ENCODE measurements at places on chromosomes 3 and 15.

GRCh38 chr15:70375006-70375431 is 277.3 kb upstream of the TLE3 start:
- no peak for DNase-seq

DNA sequence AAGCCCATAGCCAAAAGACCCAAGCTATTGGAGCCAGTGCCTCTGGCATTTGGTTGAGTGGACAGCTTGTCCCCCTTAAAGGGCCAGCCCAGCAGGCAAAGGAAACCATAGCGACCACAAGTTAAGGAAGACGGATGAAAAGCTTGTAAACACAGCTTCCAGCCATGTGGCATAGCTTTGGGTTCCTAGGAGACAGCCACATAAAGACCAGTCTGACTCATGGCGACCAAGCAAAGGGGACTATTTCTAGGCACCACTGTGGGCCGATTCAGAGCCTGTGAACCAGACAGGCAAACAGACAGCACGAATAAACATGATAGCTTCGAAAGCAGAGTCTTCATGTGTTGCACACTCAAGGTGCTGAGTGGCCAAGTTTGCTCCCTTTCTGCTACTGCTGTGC is 30.5 kb upstream of the SRGAP3 start:
- peak; percentile 44 for DNase-seq

DNA sequence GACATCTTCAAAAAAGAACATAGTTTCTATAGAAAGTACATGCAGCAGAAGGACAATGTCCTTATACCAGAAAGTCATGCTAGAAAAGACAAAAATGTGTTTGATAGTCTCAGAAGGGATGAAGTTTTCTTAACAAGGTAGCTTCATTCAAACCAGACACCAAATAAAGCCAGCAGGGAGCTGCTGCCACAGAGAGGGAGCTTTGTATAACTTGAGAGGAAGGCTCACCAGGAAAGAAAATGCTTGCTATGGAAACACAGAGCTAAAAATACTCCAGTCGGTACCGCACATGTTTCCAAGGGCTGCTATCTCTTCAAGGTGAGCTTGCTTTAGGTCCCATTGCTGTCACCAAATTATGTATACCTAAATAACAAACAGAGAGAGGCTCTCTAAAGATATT is 1074.8 kb upstream of the ALCAM start:
- DNase-seq, result no peak

- no peak for DNase-seq
Measured at GRCh38 chr15:90439946-90440345, 51.9 kb downstream of the IQGAP1 start.

- DNase-seq, result no peak
Measured at GRCh38 chr3:52633786-52634185, 51.9 kb downstream of the PBRM1 start.

GRCh38 chr3:69925506-69925905 is 74.0 kb upstream of the SAMMSON start:
- DNase-seq, result no peak

- no peak for DNase-seq
Measured at GRCh38 chr15:39638041-39638440, 57.2 kb downstream of the THBS1 start.

DNA sequence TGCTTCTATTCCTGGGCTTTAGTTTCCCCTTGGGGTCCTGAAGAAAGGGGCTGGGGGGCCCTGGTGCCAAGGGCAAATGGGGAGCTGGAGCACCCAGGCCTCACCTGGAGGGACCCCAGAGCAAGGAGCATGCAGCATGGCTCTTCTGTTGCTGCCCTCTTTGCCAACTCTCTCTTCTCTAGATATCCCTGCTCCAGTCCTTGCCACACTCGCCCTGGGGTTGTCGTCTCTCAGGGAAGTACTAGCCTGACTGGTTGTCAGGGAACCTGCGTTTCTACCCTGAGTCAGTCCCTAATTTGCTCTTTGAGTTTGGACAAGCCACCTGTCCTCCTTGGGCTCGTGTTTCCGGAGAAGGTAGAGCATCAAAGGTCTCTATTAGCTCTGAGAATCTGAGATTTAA is 63.7 kb upstream of the UBE2Q2 start:
- no peak for DNase-seq

GRCh38 chr3:112874725-112875124 is 28.1 kb upstream of the CD200R1L start:
- DNase-seq, result no peak
